PC-3 (cell line): ENCODE measurements at places on chromosomes 2 and 18. TPM values are rescaled to one million over a fixed set of nuclear protein-coding genes. Genes with fewer than 3 reads are reported as not detected.

- DNase-seq, result no peak
Observed at GRCh38 chr18:13610555-13611141, 115.7 kb downstream of the FAM210A start.

- no peak for DNase-seq
Observed at GRCh38 chr18:38022234-38022633, 456.6 kb upstream of the CELF4 start.

GRCh38 chr18:35097195-35097594 is 56.0 kb downstream of the MAPRE2 start:
- no peak for DNase-seq

DNA sequence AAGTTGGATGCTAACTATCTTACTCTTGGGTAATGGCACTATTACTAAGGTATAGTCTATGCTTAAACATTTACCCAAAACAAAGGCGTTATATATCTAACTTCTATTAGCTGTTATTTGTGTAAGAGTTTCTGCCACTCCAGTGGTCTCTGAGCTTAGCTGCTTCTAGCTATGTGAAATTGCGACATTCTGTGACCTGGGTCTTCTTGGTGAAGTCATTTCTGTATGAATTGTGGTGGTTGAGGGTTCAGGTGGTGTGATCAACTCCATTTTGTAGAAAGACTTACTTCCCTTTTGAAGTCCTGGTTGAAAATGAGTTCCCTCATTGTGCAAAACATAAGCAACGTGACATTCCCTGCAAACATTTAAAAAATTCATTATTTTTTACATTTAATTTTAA is 221.6 kb downstream of the PIK3C3 start:
- DNase-seq, result no peak

GRCh38 chr2:239608723-239609122 is 207.9 kb upstream of the HDAC4 start:
- no peak for DNase-seq

The QPCT gene
- not detected in 2 replicates for total RNA-seq

DNA sequence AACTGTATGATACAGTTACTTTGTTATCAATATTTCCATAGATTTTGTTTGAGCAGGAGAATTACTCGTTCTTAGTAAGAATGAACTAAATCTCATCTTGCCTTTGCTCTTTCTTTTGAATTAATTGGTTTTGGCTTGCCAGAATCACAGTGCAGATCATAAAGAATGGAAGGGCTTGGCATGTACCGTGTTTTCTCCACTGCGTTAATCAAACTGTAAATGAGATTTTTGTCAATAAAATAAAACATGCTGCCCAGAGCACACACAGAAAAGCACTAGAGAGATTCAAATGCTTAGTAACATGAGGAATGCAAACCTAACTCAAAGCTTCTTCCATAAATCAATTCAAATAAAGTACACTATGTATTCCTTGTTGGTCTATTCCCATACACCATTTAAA is 229.6 kb upstream of the CDH2 start:
- DNase-seq, result no peak

DNA sequence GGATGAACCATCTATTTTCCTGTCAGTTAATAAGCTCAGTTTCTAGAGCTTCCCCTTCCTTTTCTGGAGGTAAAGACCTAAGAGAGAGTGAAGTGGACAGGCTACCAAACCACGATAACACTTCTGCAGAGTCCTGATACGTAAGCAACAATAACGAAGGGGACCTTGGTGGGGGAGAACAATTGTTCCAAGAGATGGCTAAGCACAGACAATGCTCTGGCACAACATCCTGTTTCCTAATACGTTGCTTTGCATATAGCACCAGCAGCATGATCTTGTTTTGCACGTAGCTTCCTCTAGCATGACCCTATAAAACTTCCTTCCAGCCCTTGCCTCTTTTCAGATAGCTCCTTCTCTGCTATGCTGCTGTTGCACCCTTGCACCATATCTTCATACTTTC is 247.3 kb downstream of the RAD51AP2 start:
- DNase-seq, result no peak

DNA sequence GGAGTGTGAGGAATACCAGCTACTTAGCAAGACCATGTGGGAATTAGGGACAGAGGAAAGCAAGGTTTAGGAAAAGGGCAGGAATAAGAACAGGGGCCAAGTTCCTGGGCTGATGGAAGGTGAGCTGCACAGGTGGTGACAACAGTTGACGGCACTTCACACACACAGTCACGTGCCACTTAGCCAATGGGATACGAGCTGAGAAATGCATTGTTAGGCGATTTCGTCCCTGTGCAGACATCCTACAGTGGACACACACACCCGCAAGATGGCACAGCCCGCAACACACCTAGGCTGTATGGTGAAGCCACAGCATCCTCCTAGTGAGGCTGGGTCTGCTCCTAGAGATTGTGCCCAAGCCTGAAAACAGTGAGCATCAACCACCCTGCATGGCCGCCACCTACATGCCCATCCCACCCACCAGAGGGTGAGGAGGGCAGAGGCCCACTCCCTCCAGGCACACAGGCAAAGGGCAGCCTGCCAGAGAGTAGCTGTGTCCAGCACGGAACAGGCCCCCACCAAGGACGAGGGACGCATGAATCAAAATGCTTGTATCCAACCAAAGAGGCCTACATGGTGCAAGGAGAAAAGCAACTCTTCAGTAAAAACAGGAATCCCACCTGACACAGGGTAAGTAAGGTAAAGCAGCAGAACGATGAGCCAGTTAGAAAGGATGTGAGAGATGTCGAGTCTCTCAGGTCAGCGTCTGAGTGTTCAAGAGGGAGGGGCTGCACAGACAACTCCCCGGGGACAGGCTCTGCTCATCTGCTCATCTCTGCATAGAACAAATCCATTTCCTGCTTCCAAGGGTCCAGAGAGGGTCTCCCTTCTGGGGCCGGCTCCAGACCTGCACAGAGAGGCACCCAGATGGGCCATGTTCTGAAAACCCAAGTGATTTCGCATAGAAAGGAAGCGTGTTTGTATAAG is 51.3 kb downstream of the ZNF516 start:
- no peak for DNase-seq

DNA sequence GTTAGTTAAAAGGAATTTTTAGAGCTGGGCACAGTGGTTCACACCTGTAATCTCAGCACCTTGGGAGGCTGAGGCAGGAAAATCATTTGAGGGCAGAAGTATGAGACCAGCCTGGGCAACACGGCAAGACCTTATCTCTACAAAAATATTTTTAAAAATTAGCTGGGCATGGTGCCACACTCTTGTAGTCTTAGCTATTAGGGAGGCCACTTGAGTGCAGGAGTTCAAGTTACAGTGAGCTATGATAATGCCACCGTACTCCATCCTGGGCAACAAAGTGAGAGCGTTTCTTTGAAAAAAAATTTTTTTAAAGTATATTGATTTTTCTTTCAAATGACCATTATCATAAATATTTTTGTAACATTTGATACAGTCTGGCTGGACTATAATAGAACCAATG is 93.6 kb upstream of the FAM117B start:
- DNase-seq, result no peak

- peak; percentile 30 for DNase-seq
Observed at GRCh38 chr2:99205491-99205890, 24.5 kb downstream of the MRPL30 start.

DNA sequence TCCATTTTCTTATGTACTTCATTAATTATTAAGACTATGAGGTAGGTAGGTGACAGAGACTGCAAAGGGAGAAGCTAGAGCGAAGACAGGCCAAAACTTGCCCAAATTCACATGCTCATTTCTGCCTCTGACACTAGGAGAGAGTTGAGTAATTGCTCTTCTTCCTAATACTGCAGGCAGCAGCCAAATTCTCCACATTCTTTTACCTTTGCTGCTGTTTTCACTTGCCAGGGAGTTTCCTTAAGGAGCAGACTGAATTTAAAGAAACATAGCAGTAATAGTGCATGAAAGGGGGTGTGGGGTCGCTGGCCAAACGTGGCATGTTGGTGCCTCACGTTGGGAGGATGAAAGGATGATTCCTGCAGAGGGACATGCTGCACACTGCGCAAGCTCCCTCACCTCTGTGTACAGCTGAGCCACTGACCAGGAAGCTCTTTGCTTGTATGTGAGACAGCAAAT is 12.3 kb downstream of the CRIM1 start:
- peak; percentile 47 for DNase-seq

DNA sequence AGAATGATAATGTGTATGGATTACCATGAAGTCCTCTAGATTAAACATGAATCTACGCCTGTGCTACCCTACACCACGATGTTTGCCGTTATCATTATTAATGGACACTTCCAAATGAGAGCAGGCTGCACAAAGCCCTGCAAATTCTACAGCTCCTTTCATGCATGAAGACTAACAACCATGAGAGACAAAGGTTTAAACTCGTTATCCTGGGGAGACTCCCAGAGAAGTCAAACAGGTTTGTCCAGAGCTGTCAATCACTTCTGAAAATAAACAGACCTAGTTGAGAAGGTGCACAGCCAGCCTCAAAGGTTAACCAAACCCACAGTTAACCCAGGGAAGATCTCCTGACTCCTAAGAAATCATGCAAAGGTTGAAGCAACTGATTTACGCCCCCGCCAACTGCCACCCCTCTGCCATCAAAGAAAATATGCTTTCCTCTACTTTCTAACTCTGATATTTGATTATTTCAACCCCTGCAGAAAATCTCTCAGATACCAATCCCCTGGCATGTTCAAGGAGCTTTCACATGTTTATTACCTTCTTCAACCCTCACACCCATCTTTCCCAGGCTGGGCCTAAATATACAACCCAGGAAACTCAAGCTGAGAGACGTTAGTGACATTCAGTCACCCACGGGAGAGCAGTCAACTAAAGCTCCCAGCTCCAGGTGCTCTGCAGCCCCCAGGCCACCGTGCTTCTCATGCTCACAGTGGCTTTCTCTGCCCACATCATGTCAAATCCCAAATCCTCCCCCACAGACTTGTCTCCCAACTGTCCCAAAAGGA is 35.9 kb downstream of the MYO5B start:
- peak; percentile 79 for DNase-seq

The RPRM gene
- 1.4 and 2.6 TPM in 2 replicates for total RNA-seq

The NYAP2 gene
- not detected in 2 replicates for total RNA-seq

GRCh38 chr18:8366070-8366469 is 243.2 kb upstream of the RAB12 start:
- DNase-seq, result no peak

GRCh38 chr18:36580874-36581750 is 247.7 kb downstream of the TPGS2 start:
- peak; percentile 44 for DNase-seq

The ANKRD30B gene
- total RNA-seq, result 0.35 and 0.51 TPM in 2 replicates

The TFPI gene
- 15.0 and 16.0 TPM in 2 replicates for total RNA-seq

The SCYGR4 gene
- not detected in 2 replicates for total RNA-seq

- no peak for DNase-seq
Observed at GRCh38 chr2:49067971-49068370, 86.3 kb downstream of the FSHR start.

The GPR17 gene
- 0.92 and 1.0 TPM in 2 replicates for total RNA-seq

DNA sequence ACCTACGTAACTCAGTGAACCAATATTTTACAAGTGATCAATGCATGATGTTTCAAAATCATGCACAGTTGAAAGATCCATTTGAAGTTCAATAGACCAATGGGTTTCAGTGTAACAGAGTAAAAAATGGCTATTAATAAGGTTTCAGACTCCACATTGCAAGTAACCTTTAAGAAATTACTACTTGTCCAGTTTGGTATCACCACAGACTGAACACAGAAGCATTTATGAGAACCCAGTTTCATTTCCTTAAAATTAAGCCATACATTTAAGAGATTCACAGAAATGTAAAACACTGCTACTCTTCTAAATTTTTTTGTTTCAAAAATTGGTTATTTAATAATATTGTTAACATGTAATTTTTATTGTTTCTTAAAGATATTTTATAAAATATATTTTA is 98.9 kb upstream of the CHRNA1 start:
- no peak for DNase-seq

DNA sequence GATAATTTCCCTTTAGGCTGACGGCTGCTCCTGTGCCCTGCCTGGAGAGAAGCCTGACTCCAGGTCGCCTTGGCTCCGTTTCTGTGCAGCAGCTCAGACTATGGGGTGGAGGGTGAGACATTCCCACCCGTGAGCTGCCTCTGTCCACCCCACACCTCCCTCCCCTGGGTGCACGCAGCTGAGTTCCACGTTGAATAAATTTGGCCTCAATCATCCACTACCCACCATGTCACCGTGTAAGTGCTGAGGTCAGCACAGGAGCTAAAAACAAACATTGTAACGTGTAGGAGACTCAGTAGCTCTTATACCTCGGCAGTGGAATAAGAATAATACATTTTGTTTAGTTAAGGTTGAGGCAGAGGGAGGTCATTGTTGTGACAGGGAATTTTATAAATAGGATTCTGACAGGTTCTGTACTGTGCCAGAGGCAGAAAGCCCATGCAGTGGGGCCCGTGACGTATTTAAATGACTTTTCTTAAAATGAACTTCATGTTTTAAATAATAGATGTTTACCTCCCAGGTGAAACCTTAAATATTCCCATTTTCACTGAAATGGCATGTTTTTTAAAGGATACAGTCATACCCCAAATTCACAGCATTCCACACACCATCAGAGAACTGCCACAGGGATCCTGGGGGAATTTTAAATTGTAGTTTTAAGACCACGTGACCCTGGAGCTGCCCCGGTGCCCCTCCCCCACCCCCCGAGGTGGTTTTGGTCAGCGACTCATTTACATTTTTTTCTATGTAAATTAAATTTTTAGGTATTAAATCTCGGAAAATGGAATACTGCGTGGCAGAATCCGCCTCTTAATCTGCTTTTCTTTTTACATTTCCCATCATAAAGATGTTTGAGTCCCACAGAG is 50.2 kb downstream of the NFATC1 start:
- no peak for DNase-seq

- peak; percentile 14 for DNase-seq
Observed at GRCh38 chr2:86584151-86584913, 21.1 kb upstream of the CHMP3 start.

DNA sequence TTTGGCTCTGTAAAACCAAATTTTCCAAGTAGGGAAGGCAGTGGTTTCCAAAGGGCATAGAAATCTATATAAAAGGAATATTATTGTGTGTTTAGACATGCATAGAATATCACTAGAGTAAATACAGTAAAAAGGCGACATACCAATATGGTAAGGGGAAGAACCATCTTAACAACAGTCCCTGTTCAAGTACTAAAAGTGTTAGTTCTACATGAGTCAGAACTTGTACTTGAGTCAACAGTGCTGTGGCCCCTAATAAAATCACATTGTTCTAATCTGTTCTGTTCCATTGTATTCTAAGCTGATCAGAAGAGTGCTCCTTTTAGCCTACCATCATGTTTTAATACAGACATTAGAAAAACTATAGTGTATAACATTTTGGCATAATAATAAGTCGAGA is 36.1 kb upstream of the TNFRSF11A start:
- DNase-seq, result peak; percentile 75

The CXCR1 gene
- not detected in 2 replicates for total RNA-seq

GRCh38 chr2:73730810-73731209 is 6.3 kb downstream of the TPRKB start:
- no peak for DNase-seq

DNA sequence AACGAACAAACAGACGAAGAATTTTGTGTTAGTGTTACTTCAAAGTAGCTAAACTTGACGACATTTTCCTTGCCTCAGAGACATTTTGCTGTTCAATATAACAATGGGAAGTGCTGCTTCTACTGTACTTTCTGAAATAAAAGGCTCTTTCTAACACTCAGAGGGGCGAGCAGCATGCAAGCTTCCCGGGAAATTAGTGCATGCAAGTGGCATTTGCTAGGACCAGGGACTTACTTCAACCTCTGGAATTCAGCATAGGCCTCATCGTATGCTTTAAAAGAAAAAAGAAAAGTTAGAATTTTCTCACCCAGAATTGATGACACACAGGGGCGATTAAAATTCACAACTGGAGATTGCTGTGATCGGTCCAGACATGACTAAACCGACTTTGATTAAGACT is 62.5 kb upstream of the LPIN2 start:
- no peak for DNase-seq
